ENCODE measurements at places on chromosomes 2 and 18.

GRCh38 chr18:76530846-76531245, 35.8 kb upstream of the ZNF516 start:
- DNase-seq = no peak

GRCh38 chr2:42937171-42937875, 144.9 kb upstream of the HAAO start:
- no peak for DNase-seq

GRCh38 chr2:169260246-169260645, 102.1 kb downstream of the LRP2 start:
- no peak for DNase-seq

DNA sequence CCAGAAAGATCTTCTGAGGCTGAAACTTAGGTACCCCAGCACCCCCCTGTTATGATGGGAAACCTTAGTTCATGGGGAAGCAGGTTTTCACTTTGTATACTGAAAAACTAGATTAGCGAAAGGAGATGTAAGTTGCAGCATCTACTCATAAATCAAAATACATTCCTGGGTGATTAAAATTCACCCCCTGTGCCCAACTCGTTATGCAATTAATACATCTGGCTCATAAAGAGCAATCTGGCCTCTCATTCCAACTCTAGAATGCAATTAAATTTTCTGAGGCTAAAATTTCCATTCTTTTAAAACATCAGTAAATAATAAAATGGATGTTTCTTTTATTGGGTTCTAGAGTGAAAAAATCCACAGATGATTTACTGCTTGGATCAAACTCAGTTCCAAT, 110.9 kb upstream of the BZW1 start:
- no peak for DNase-seq

DNA sequence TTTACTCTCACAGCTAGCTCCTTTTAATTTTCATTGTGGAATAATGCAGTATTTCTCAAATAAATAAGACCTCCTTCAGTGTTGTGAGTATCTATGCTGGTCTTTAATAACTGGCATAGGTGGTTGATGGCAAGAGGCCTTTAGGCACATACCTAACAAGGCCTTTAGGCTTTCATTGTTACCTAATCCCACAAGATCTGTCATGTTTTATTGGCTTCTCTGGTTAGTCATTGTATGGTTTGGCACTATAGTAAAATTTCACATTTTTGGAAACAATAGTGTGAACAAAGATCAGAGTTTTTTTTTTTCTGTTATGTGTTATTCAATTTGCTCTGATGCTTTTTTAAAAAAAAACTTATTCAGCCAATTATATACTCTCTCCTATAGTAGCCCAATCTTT, 89.8 kb upstream of the NEUROD1 start:
- no peak for DNase-seq

DNA sequence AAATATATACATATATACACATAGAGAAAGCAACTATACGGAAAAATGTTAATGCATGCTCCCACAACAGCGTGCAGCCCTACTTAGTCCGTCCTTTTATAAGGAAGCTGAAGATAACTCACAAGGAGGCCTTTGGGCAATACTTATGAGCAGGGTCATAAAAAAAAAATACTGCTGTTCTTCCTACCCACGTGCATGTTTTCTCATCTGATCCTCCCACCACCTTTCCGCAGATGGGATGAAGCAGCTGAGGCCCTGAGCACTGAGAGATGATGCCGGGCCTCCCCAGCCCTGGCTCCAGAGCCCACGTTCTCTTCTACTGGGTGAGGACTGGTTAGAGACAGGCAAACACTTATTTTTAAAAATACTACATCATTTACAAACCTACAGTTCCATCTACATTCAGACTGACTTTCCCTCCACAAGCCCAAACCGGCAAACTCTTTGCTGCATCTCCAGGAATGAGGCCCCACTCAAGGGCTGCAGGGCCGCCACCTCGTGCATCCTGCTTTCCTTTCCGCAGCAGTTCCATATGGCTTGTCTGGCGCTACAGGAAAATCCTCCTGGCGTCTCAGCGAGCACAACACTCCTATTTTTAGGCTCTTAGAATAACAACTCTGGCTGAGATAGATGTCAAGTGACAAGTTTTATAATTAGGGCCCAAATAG, 41.6 kb downstream of the TBC1D8 start:
- DNase-seq = no peak

DNA sequence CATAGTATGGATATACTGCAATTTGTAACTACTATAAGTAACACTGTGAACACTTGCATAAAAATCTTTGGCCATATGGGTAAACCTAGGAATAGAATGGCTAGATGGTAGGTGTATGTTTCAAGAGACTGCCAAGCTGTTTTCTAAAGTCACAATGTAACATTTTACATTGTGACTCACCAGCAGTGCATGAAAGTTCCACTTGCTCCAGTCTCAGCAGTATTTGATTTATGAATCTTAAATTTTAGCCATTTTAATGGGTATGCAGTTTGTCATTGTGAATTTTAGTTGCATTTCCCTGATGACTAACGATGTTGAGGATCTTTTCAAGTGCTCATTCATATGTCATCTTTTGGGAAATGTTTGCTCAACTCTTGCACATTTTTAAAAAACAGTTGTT, 86.1 kb downstream of the FARSB start:
- no peak for DNase-seq

DNA sequence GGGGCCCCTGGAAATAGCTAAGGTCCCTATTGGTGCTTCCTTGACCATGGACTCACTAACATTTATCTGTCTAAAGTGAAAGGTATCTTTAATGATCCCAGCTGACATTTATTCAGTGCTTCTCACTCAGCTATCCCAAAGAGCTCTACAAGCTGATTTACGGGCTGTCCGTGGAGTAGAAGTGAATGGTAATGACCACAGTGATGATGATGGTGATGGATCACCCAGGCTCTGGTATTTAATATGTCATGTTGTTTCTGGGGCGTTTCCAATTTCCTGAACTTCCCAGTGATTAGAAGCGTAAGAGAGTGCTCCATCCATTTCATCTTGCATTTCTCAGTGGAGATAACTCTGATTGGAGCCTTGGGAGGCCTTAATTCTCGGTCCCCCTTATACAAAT, 304.3 kb downstream of the HRH4 start:
- no peak for DNase-seq

DNA sequence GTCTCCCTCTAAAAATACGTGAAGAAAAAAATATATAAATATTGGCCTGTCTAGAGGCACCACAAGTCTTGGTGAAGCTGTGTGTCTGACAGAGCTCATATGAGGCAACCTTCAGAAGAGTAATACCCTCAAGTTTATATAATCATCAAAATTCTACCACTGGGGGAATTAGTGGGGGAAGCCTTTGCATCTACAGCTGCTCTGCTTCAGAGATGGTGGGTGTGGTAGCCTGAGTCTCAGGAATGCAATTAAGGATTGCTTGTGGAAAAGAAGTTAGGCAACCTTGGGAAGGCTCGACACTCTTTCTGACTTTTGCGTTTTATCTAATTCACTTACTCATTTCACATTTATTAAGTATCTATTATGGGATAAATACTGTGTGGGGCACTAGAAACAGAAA, 17.4 kb downstream of the TPGS2 start:
- no peak for DNase-seq

GRCh38 chr2:117195381-117195780, 619.1 kb upstream of the DDX18 start:
- no peak for DNase-seq

GRCh38 chr18:48023334-48024008, 93.0 kb upstream of the SMAD2 start:
- DNase-seq = no peak

DNA sequence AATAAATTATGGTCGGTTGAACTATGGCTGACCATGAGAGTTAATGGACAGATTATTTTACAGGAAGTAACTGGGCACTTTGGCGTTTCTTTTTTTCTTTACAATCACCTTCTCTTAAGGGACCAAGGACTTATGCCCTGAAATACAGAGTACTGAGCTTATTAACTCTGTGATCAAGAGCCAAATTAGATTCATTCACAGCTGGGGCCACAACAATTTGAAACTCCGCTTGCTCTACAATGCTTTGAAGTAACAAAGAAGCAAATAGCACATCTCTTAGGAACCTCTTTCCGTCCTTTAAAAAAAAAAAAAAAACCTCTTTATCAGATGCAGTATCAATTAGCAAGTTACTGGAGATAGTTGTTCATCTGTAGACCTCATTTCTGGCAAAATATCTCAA, 112.0 kb downstream of the LYPD6 start:
- DNase-seq = no peak

GRCh38 chr18:24187689-24188088, 48.8 kb downstream of the CABYR start:
- no peak for DNase-seq

DNA sequence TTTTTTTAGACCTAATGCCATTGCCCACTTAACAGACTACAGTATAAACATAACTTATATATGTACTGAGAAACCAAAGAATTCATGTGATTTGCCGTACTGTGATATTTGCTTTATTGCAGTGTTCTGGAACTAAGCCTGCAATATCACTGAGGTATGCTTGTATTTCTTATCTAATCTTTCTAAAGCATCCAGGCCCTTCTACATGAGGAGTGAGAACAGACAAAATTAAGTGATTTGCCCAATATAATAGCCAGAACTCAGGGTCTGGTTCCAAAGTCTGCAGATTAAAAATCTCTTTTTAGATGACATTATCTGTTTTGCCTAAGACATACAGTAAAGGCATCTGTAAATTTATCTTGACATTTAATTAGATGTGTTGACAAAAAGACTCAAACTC, 41.9 kb downstream of the BMPR2 start:
- no peak for DNase-seq

- no peak for DNase-seq
These were observed 203.5 kb downstream of the LPIN1 start for GRCh38 chr2:11949732-11950523.

Data from pancreas (tissue), 10 donors.